ENCODE measurements at places on chromosomes 3 and 15.
A peak's percentile ranks its signal among the peaks of the same experiment; 100 is the strongest.

- DNase-seq: no peak
Measured at GRCh38 chr3:88131695-88132094, 18.1 kb upstream of the C3orf38 start.

DNA sequence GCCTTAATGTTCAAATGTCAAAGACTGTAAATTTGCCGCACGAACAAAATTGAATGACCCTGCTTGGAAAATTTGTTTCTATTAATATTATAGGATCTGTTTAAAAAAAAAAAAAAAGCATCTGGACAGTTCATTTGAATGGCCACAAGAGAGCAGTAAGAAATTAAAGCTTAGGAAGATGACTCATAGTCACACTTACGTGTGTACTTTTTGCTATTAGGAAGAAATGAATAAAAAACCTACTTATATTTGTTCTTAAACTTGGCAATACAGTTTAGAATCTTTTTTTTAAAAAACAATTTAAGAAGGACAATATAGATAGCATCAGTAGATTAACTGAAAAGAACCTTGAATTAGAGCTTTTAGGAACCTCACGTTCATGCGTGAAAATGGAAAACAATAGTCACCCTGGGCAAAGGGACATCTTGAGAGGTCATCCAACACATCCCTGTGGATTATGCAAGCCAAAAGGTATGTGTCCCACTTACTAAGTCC is 621.8 kb downstream of the MECOM start:
- no peak for DNase-seq

GRCh38 chr15:64013179-64014062 is 32.9 kb downstream of the DAPK2 start:
- no peak for DNase-seq

- no peak for DNase-seq
Measured at GRCh38 chr3:56857178-56857577, 55.4 kb upstream of the ARHGEF3 start.

DNA sequence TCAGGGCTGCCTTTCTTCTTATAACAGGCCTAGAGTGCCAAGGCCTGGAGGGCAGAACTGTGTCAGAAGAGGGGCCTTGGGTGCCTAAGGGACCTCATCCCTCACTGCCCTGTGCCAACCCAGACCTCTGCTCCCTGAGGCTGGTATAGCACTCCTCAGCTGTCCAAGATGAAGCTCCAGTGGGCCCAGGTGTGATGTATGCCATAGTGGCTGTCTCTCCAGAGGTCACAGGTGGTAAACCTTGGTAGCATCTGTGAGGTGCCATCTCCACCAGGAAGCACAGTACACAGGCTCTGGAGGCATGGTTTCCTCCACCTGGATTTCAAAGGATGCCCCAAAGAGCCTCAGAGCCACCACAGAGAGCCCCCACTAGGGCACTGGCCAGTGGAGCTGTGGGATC is 12.3 kb upstream of the KLHL40 start:
- peak; percentile 40 for DNase-seq

GRCh38 chr3:67386451-67386850 is 268.0 kb downstream of the SUCLG2 start:
- DNase-seq: no peak

GRCh38 chr3:100053951-100054620 is 60.2 kb downstream of the FILIP1L start:
- DNase-seq: no peak

DNA sequence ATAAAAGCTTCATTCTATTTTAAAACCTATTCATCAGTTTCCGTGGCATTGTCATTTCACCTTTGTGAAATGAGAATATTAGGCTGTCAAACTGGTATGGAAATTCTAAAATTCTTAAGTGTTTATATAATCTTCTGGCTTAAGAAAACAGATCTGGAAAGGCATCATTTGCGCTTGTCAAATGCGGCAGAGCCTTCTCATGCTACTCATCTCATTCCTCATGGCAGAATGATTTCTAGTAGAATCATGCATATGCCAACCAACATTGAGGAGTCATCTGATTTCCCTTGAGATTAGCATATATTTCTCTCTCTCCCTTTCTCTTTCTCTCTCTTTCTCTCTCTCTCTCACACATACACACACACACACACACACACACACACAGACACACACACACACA is 48.8 kb downstream of the STRIT1 start:
- no peak for DNase-seq

GRCh38 chr3:153495422-153495821 is 333.4 kb downstream of the RAP2B start:
- DNase-seq: no peak

DNA sequence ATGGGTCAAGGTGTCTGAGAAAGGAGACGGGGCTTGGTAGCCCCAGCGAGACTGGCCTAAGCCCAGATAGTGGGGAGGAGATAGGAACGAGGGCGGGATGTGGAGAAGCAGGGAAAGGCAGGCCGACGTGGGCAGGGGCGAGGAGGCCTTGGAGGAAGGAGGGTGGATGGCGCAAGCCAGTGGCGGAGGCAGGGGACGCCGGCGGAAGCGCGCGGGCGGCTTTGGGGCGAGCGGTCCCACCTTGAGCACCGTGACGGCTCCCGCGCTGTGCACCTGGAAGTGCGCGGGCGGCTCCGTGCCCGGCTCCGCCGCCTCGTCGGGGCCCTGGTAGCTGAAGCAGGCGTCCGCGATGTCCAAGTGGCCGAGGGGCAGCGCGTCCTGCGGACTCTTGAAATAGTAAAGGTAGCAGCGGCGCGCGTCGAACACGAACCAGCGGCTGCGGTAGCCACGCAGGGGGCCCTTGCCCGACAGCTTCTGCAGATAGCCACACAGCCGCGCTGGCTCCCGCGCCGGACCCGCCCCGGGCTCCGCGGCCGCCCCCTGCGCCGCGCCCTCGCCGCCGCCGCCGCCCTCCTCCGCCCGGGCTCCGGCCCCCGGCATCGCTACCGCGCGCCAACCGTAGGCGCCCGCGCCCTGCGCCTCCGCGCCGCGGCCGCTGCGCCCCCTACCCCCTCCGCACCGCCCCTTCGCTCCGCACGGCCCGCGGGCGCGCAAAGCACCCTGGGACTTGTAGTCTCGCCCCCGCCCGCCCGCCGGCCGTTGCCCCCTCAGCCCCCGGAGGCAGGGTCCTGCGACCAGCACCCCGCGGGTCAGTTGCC is at the start of gene TBC1D2B:
Gene TBC1D2B (minus strand): TSS at position 659 of the 818 bp plus-strand sequence. CDS start 59 bp downstream, at position 600.
- DNase-seq: peak; percentile 81

DNA sequence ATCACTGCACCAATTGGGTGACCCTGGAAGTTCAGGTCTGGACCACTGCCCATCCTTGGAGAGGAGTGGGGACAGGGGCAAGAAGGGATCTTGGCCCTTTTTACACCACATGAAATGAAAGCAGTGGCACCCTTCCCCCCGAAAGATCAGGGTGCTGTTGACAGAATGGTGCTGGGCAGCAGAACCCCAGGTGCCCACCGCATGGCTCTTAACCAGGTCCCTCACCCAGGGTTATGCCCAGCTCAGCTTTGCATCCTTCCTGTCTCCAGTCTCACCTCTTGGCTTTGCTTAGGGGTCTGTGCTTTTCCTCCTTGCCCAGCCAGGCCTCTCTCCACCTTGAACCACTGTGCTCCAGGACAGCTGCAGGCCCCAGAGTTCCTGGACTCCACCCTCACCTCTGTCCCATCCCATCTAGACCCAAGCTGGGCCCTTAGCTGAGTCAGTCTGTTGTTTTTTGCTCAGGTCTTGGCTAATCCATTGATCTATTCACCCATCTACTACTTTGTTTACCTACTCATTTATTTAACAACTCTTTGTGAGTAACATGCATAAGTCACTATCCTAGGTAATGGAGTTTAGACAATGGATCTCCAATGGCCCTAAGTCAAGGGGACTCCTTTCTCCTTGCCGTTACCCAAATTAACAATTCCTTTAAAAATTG is 77.1 kb upstream of the PRR23E start:
- no peak for DNase-seq

DNA sequence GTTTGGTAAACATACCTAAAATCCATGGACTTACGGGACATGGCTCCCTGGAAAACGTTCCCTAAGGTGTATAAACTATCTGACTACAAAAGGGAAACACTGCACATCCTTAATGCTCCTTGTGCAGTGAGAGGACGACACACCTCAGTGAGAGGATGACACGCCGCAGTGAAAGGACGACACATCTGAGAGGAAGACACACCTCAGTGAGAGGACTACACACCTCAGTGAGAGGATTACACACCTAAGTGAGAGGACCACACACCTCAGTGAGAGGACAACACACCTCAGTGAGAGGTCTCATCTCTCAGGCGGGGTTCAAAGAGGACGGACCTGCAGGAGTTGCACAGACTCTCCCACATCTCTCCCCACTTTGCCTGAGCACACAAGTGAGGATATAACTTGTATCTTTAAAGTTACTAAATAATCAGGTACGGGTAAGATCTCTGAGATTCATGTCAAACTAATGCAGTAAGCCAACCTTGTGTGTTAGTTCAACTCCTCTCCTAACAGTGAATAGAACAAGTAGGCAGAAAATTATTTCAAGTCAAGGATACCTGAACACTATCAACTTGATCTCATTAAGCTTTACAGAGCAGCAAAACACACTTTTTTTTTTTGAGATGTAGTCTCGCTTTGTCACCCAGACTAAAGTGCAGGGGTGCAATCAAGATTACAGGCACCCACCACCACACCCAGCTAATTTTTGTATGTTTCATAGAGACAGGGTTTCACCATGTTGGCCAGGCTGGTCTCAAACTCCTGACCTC is 32.1 kb downstream of the HERC2 start:
- no peak for DNase-seq

DNA sequence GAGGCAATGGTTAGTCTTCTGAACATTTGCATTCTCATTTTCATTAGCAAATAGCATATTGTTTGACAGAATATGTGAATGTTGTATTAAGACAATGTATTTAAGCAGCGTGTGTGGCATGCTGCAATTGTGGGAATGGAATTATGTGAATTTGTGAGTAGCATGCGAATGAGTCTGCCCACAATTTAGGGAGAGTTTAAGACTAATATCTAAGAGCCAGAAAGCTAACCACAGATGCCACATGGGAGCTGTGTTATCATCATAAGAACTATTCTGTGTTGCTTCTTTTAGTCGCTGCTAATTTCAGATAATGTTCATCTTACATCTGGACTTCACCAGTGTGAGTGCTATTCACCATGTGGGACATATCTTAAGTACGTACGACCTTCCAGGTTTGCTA is 494.5 kb downstream of the RBMS3 start:
- no peak for DNase-seq

DNA sequence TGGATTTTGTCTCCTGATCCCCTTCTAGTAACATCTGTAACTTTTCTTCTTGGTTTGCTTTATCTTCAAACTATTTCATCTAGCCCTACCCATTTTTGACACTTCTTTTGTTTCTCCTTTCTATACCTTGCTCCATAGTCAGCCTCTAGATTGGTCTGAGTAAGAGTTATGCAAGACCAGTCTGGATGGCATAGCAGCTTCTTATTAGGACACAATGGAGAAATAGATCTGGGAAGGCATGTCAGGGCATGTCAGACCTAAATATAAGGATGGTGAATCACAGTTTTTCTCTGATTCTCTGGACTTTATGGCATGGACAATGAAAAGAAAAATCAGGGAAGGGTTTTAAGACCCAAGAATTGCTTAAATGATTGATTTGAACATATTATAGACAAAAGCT is 452.5 kb downstream of the RAP2B start:
- DNase-seq: no peak

DNA sequence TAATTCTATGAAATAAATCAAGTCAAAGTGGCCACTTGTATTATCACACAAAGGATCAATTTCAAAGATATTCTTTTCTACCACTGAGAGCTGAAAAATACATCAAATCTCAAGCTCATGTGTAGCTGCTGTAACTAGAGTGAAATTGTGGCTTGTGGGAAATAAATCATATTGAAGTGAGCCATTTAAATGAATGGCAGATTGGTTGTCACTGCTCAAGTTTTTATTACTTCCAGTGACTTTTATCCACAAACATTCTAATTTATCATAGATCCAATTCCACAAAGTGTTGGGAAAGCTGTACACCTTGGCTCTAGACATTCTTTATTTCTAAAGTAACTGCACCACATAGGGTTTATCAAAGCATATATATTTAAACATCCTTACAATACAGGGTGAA is 285.4 kb downstream of the CNTN3 start:
- DNase-seq: no peak

- no peak for DNase-seq
Measured at GRCh38 chr15:24857763-24858162, 97.0 kb upstream of the SNRPN start.

DNA sequence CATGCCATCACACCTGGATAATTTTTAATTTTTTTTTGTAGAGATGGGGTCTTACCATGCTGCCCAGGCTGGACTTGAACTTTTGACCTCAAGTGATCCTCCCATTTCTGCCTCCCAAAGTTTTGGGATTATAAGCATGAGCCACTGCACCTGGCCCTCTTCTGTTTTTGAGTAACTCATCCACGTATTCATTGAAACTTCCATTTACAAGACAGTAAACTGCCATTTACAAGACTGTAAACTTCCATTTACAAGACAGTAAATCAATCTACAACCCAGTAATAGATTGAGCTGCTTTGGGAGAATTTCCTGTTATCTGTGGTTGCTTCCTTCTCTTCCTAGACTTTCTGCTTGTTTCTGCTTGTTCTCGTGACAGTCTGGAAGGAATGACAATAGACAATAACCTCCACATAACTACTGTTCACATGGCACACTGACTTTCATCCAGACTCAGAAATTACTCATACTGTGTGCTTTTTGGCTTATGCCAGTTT is 114.7 kb upstream of the CCNL1 start:
- no peak for DNase-seq

GRCh38 chr15:75468913-75469598 is 17.6 kb upstream of the SIN3A start:
- DNase-seq: no peak

DNA sequence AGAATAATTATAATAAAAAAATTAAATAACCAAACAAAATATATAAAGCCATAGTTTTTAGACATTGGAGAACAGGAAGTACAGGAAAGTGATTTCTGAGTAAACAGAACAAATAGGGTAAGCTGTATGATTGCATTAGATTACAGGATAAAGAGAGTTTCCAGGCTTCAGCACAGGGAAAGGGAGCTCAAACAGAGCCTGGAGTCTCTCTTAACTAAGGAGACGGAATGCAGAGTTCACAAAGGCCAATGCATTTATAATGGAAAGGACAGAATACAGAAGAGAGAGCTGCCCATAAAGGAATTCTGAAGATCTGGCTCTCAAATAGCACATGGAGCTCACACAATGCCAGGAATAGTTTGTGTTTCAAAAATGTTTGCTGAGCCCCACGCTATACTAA is 42.0 kb upstream of the OTOL1 start:
- DNase-seq: no peak

DNA sequence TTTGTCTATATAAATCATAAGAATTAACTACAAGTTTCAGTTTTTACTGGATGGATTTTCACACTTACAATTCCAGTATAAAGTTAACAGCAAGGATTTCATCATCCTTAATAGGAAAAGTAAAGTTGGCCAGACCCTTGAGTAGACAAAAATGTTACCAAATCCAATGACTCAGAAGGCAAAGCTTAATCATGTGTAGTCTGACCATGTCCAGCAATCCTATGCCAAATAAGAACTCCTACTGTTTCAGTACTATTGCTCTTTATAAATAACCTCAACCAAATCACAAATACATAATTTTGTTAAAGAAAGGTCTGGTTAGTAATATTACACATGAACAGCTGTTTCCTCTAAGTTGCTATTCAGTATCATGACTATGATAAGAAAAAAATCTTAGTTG is 35.0 kb downstream of the PLOD2 start:
- no peak for DNase-seq

GRCh38 chr3:105629718-105630117 is 239.1 kb downstream of the CBLB start:
- no peak for DNase-seq
